ENCODE measurements at places on chromosomes 6 and 20.

DNA sequence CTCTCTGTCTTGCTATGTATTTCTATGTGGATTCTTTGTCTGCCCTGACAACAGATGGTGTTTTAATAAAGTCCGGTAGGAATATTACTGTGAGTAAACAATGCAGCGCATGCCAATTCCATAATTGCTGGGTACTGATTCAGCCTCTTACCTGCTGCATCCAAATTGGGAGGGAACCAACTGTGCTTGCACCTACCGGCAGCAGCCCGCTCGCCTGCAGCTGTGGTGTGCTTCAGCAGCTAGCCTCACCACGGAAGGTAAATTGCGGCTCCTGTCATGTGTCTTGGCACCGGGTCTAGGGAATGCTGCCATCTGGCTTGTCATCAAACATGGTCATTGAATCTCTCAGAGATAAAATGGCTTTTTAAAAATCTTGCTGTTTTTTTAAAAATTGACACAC lies 704.8 kb upstream of the SLC35B3 start:
- H3K27ac ChIP-seq = no peak overlapping the region
- H3K4me3 ChIP-seq = no peak overlapping the region
- H3K36me3 ChIP-seq = no peaks in the 10 kb centered on the region
- H3K4me1 ChIP-seq = no peaks in the 10 kb centered on the region
- no peaks in the 10 kb centered on the region for H3K27me3 ChIP-seq

DNA sequence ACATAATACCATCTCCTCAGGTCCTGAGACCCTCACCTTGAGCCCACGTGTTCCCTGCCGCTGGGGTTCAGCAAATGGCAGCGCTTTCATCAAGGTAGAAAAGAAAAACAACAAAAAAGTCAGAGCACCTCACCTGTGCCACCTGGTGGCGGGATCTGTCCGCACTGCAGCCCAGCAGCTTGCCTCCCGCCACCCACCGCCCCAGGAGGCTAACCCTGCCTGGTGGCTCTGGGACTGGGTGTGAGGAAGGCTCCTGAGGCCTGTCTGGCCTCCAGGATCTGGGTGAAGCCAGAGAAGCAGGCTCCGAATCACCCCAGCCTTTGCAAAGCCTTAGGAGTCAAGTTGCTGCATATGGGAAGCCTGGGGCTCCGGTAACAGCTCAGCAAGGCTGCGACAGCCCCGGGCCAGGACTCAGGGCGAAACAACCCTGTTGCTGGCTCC lies 270.8 kb downstream of the BMP7 start:
- H3K4me1 ChIP-seq = peaks cover 3% of the 10 kb centered on the region
- H3K27me3 ChIP-seq = 0 out of 2 replicates have a peak, but pooled peaks cover 3% of the 10 kb centered on the region
- no peaks in the 10 kb centered on the region for H3K36me3 ChIP-seq
- H3K4me3 ChIP-seq = no peak overlapping the region

- H3K27ac ChIP-seq = no peak overlapping the region
- H3K4me1 ChIP-seq = no peaks in the 10 kb centered on the region
- no peak overlapping the region for H3K4me3 ChIP-seq
- no peaks in the 10 kb centered on the region for H3K36me3 ChIP-seq
These were observed 26.6 kb upstream of the FBXO9 start for GRCh38 chr6:53038596-53038995.

- H3K27ac ChIP-seq = no peak overlapping the region
- no peaks in the 10 kb centered on the region for H3K27me3 ChIP-seq
- peaks cover 10% of the 10 kb centered on the region for H3K4me1 ChIP-seq
- DNase-seq = no peak
- H3K36me3 ChIP-seq = no peaks in the 10 kb centered on the region
- H3K4me3 ChIP-seq = no peak overlapping the region
These were observed 3.7 kb downstream of the RRBP1 start for GRCh38 chr20:17678295-17678694.

GRCh38 chr6:98514073-98514720 lies 320.2 kb upstream of the POU3F2 start:
- DNase-seq = no peak
- H3K36me3 ChIP-seq = no peaks in the 10 kb centered on the region
- H3K27ac ChIP-seq = no peak overlapping the region
- H3K4me3 ChIP-seq = no peak overlapping the region
- H3K27me3 ChIP-seq = no peaks in the 10 kb centered on the region

- no peak overlapping the region for H3K27ac ChIP-seq
- H3K4me1 ChIP-seq = peaks cover 9% of the 10 kb centered on the region
- H3K36me3 ChIP-seq = no peaks in the 10 kb centered on the region
- H3K27me3 ChIP-seq = no peaks in the 10 kb centered on the region
- no peak overlapping the region for H3K4me3 ChIP-seq
These were observed 78.6 kb downstream of the INSM1 start for GRCh38 chr20:20446425-20447015.

DNA sequence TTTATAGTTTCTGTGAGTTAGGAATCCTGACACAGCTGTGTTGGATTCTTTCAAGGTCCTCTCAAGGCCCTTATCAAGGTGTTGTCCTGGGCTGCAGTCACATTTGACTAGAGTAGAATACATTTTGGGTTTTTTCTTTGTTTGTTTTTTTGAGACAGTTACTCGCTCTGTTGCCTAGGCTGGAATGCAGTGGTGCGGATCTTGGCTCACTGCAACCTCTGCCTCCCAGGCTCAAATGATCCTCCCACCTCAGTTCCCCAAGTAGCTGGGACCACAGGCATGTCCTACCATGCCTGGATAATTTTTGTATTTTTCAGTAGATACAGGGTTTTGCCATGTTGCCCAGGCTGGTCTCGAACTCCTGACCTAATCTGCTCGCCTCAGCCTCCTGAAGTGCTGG lies 15.7 kb downstream of the NFYA start:
- H3K27me3 ChIP-seq = no peaks in the 10 kb centered on the region
- peaks cover 66% of the 10 kb centered on the region for H3K36me3 ChIP-seq
- no peaks in the 10 kb centered on the region for H3K4me1 ChIP-seq
- H3K4me3 ChIP-seq = no peak overlapping the region
- no peak for DNase-seq

DNA sequence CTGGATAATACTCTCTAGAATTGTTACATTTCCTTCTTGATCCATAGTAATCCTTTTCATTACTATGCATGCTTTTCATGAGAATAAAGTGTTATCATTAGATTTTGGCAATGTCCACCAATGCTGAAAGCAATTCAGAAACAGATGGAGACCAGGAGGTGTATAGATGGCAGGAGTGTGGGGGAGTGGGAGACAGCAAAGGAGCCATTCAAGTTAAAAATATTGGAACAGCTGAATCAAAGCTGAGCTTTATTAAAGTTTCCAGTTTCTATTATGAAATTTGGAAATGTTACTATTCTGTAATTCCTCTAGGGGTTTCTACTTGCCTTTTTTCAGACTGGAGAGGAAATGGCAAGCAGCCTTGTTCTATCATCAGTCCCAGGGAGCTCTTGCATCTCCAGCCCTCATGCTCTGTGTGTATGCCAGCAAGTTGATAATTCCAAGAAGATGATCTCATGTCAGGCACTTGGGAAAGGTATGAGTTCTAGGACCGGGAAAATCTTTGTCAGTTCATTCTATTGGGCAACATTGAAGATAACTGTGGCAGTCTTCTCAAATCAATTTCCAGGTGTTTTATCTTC lies 228.0 kb downstream of the CD109 start:
- no peaks in the 10 kb centered on the region for H3K4me1 ChIP-seq
- no peaks in the 10 kb centered on the region for H3K36me3 ChIP-seq
- no peak overlapping the region for H3K27ac ChIP-seq
- no peak overlapping the region for H3K4me3 ChIP-seq
- DNase-seq = no peak

GRCh38 chr6:168988801-168989200 lies 264.8 kb downstream of the THBS2 start:
- H3K4me3 ChIP-seq = no peak overlapping the region
- no peaks in the 10 kb centered on the region for H3K36me3 ChIP-seq
- no peak for DNase-seq
- no peaks in the 10 kb centered on the region for H3K4me1 ChIP-seq
- no peak overlapping the region for H3K27ac ChIP-seq
- no peaks in the 10 kb centered on the region for H3K27me3 ChIP-seq

DNA sequence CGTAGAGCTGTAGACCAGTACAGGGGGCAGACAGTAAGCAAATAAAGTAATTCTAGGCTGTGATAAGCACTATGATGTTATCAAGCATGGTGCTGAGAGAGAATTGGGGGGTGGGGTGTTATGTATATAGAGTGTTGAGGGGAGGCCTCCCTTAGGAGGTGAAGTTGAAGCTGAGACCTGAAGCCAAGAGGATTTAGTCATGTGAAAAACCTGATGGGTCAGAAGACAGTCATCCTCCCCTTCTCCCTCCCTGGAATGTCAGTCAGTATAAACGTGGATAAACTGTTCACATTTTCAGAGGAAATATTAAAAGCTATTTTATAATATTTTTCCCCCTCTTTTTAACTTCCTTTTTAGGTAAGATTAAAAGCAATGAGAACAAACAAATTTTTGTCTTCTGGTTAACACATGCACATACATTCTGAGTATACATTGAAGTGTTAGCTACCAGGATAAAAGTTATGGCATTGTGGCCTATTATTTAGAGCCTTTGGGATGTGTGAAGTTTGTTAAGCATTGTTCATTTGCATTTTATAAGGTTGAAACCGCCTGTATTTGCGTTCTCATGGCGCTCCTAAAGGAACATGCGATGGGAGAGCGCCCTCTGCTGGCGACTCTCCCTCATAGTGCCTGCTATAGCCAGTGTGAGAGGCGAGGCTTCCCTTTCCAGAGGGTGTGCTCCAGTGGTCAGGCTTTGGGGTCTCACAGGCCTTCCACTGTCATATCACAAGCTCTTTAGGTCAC lies 35.4 kb upstream of the MAPK13 start:
- peaks cover 17% of the 10 kb centered on the region for H3K4me1 ChIP-seq
- H3K4me3 ChIP-seq = no peak overlapping the region
- no peaks in the 10 kb centered on the region for H3K27me3 ChIP-seq
- H3K27ac ChIP-seq = 0 out of 2 replicates have a peak overlapping the region, but pooled peaks have one; percentile 7

- H3K27me3 ChIP-seq = no peaks in the 10 kb centered on the region
- no peaks in the 10 kb centered on the region for H3K36me3 ChIP-seq
- DNase-seq = no peak
- H3K4me3 ChIP-seq = no peak overlapping the region
These were observed 107.3 kb downstream of the SYCP2 start for GRCh38 chr20:59825944-59826759.

GRCh38 chr6:30160785-30161531 lies at the start of gene TRIM10:
TRIM10 (minus strand) TSS chr6:30161211; CDS start chr6:30160858, 353 bp downstream.
- no peaks in the 10 kb centered on the region for H3K4me1 ChIP-seq
- H3K27ac ChIP-seq = no peak within 1 kb of the TSS
- no peak within 1 kb of the TSS for H3K4me3 ChIP-seq
- H3K27me3 ChIP-seq = no peaks in the 10 kb centered on the region
- DNase-seq = no peak
- H3K36me3 ChIP-seq = no peaks in the 10 kb centered on the region

DNA sequence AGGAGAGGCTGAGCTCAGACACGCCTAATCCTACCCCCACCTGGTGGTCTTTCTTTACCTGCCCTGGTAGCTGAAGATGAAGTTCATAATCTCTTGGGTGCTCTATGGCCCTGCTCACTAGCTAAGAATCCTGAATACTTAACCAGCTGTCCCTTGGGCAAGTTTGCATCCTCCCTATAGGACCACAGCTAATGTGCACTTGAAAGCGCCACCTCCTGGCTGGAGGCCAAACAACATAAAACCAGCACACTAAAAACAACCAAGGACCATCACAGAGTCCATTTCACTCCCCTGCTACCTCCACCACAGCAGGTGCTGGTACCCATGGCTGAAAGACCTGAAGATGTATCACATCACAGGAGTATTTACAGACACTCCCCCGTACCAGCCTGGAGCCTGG lies 155.5 kb upstream of the SLC24A3 start:
- H3K27me3 ChIP-seq = no peaks in the 10 kb centered on the region
- no peak overlapping the region for H3K4me3 ChIP-seq
- H3K4me1 ChIP-seq = peaks cover 25% of the 10 kb centered on the region
- no peak overlapping the region for H3K27ac ChIP-seq
- DNase-seq = no peak
- H3K36me3 ChIP-seq = no peaks in the 10 kb centered on the region

DNA sequence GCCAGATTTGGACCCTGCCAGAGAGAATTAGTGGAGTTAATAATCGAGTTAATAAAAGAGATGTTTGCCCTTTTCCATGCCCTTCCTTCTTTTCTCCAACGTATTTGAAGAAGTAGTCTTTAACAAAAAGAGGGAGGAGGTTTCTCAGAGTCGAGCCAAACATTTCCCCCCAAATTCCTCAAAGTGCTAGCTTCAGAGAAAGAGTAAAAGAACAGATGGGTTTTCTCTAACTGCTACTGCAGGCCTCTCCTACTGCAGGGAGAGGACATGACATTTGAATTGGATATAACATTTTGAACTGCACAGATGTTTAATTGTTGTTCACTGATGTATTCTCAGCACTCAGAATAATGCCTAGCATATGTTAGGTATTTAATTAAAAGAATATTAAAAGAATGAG lies 25.5 kb downstream of the RWDD2A start:
- no peak overlapping the region for H3K4me3 ChIP-seq
- no peaks in the 10 kb centered on the region for H3K27me3 ChIP-seq
- H3K36me3 ChIP-seq = no peaks in the 10 kb centered on the region

- H3K27me3 ChIP-seq = no peaks in the 10 kb centered on the region
- H3K36me3 ChIP-seq = no peaks in the 10 kb centered on the region
- H3K27ac ChIP-seq = no peak overlapping the region
These were observed 73.2 kb upstream of the CD2AP start for GRCh38 chr6:47404435-47404834.

DNA sequence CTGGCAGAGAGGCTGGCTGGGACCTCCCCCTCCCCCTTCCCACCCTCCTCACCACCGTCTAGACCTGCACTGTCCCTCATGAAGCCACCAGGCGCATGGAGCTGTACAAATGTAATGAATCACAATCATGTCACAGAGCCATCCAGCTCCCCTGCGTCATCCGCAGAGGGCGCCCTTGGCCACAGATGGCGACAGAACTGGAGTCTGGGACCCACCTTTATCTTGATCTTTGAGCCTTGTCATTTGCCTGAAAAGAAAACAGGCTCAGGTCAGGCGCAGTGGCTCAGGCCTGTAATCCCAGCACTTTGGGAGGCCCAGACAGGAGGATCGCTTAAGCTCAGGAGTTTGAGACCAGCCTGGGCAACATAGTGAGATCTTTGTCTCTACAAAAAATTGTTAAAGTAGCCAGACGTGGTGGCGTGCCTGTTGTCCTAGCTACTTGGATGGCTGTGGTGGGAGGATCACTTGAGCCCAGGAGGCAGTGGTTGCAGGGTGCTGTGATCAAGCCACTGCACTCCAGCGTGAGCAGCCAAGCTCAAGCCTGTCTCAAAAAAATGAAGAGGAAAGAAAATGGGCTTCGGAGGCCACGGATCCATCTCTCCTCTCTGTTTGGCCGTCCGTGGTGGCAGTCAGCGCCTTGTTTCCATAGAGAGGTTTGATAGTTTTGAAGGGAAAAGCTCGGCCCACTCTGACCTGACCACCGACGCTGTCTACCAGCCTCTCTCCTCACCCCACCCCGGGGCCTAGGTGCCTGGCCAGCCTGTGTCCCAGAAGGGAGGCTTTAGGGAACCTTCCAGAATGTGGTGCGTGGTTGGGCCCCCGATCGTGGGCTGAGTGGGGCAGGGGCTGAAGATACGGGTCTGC lies 6.2 kb downstream of the COL9A3 start:
- H3K36me3 ChIP-seq = no peaks in the 10 kb centered on the region
- H3K27ac ChIP-seq = peak overlapping the region; percentile 56
- H3K4me1 ChIP-seq = peaks cover 53% of the 10 kb centered on the region
- H3K27me3 ChIP-seq = no peaks in the 10 kb centered on the region

GRCh38 chr6:154543628-154544027 lies 33.1 kb upstream of the CNKSR3 start:
- no peaks in the 10 kb centered on the region for H3K4me1 ChIP-seq
- H3K4me3 ChIP-seq = no peak overlapping the region
- no peak for DNase-seq
- H3K27me3 ChIP-seq = no peaks in the 10 kb centered on the region

GRCh38 chr20:58179083-58179431 lies 49.4 kb downstream of the ANKRD60 start:
- no peaks in the 10 kb centered on the region for H3K36me3 ChIP-seq
- DNase-seq = peak; percentile 27
- H3K27me3 ChIP-seq = no peaks in the 10 kb centered on the region
- H3K27ac ChIP-seq = no peak overlapping the region
- H3K4me3 ChIP-seq = no peak overlapping the region
- H3K4me1 ChIP-seq = peaks cover 13% of the 10 kb centered on the region

Data from Karpas-422 (cell line).